ENCODE measurements at places on chromosomes 1 and 21.

DNA sequence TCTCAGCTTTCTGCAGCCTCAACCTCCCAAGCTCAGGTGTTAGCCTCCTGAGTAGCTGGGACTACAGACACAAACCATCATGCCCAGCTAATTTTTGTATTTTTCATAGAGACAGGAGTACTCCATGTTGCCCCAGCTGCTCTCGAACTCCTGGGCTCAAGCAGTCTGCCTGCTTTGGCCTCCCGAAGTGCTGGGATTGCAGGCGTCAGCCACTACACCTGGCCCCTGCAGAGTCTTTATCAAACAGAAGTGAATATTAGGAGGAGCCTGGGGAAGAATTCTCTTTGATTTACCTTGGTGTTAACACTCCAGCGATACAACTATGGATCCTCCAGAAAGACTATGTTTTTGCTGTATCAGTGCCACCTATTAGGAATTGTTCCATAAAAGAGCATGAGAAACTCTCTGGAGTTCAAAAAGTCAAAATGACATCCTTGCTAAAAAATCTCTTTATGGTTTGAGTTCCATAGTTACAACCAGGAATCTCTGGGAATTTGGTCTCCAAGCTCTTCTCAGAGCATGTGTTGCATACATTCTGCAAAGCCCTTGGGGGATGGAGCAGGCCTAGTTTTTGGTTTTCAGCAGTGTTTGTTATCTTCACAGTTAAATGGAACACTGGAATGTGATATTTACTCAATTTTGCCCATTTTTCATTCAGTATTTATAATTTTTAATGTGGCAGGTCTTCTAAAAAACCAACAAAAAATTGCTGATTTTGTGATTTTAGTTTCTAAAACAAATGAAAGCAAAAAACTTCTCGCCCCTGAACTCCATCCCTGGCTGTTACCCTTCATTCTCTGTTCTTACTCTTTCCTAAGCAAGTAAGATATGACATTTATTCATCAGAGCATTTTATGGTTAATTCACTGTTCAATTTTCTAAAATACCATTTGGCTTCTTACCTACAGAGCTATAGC, 77.3 kb downstream of the OLFML2B start:
- peak; percentile 91 for DNase-seq

DNA sequence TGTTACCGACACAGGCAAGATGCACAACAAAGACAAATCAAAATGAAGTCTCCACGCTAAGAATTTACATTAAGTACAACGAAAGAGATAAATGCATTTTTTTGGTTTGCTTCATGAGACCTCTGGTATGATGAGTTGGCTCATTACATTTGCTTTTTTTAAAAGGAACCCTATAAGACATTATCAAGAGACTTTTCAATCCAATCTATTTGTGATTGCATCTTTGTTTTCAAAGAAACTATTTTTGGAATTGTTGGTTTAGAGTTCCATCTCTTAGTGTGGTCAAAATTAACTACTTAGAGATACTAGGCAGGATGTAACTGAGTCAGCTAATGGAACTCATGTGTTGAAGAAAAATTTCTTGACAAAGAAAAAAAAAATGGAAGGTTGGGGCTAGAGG, 200.1 kb downstream of the ZC3H11B start:
- DNase-seq = peak; percentile 31

DNA sequence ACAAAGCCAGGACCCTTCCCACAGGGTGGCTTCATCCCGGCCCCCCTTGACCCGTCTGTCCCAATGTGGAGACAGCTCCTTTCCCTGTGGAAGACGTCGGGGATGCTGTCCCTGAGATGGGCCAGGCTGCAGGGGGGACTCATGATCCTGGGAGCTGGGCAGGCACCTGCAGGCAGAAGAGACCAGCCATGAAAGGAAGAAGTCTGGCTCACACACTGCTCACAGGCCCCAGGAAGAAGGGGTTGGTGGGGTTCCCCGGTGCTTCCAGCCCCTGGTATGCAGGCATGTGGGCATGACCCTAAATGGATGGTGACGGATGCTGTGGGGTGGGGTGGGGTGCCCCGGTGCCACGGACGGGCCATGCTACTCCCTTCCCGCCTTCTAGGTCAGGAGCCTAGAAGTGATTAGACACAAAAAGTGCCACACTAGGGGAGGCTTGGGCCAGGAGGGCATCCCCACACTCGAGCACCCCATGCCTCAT, 8.3 kb downstream of the ACTRT2 start:
- DNase-seq = no peak

GRCh38 chr1:40796939-40797667, 13.5 kb downstream of the KCNQ4 start:
- DNase-seq = peak; percentile 5

Measured in GM04503 (cell line).